ENCODE measurements at places on chromosomes 3 and 15.

DNA sequence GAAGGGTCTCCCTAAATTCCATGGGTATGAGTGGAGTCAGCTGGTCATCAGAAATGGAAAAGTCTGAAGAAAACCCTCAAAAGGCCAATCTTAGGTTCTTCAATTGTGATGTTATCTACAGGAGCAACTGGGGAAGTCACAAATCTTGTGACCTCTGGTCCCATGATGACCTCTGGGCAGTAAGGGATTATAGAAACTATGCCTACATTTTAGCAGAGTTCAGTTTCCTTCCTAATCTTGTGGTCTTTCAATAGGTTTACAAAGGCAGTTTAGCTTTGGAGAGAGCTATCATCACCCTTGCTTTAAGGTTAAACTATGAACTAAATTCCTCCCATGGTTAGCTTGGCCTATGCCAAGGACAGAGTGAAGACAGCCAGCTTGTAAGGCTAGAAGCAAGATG, 225.1 kb downstream of the DPH6 start:
- DNase-seq = no peak

GRCh38 chr15:85941186-85941855, 138.3 kb upstream of the AGBL1 start:
- peak; percentile 53 for DNase-seq

DNA sequence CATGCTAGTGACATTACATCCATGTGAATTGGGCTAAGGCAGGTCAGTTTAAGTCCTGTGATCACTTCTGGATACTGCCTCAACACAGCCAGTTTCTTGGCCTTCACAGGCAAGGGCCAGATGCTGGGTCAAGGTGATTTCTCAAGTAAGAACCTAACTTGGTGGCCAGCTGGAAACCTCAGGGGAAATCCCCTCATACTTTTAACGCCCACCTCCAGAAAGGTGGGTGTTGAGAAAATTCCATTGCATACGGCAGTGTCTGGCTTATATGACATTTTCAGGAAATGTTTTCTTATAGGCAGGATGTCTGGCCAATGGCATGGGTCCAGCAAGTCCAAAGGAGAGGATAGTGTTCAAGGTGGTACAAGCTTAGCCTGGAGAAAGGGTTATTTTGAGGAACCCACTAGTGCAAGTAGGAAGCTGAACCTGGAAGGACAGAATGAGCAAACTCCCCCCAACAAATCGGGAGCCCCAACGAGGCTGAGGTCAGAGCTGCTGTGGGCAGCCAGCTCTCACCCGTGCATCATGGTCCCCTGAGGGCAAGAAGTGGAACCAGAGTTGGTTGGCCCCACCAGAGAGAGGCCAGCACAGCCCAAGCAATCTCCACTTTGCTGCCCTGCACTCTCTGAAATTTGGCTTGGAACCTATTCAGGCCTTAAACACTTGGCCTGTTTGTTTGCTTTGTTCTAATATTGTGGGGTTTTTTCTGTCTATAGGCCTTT, 135.4 kb downstream of the PDE8A start:
- no peak for DNase-seq

DNA sequence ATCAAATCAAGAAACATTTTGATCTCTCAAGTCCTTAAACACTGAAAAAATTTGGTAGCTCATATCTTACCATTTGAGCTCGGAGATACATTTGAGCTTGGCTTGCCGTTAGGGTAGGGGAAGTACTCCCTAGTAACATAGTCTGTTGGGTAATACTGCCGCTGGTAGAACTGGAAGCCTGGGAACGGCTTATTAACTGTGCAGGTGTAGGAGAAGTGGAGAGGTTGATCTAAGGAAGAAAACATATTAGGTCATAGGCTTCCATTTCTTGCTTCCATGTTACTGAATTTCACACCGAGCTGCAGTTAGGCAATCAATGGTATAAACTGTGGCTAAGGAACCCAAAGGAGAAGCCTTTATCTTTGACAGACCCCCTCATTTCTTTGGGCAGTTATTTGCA, 32.5 kb downstream of the PHC3 start:
- DNase-seq = no peak

DNA sequence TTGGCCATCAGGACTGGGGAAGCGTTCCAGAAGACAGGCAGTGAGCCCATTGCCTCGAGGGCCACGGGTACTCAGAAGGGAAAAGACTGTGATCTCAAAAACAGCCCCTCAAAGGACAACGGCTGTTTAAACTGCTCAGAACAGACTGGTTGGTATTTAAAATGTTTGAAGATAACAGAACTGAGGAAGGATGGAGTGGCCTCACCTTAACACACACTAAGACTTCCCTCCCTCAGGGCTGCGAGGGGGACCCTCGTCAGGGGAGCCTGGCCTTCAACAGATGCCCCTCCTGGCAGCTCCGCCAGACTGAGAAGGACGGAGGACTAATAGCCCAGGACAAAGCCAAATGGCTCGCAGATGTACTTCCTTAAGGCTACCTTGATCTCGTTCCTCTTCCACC, 2.6 kb downstream of the STIMATE start:
- DNase-seq = no peak

GRCh38 chr3:197750858-197751737, 1.4 kb downstream of the FYTTD1 start:
- DNase-seq = no peak

DNA sequence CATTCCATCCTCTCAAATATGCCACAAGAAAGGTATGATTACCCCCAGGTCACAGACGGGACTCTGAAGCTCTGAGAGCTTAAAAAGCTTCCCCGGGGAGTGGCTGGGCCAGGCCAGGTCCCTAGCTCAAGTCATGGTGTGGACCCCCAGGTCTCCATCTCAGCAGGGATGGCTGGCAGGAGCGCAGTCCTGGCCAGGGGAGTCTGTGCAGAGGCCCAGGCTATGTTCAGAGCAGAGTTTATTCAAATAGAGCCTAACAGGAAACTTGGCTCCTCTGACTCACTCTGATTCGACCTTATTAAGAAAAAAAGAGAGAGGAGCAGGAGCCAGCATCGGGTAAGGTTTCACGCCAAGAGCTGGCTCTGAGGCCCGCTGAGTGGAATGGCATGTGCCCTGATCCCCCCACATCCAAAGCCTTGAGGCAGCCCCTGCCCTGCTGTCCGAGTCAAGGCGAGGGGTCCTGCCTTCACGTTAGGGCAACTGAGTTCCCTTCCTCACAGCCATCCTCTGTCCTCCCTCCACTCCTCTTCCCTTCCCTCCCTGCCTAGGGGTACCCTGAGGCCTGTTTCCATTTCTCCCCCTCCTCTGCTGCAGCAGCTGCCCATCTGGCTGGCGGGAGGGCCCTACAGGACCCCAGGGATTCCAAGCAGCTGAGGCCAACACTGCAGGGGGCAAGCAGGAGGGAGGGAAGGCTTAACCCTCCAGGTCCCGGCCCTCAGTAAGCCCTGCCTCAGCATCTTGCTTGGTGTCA, 1.9 kb upstream of the LOXL1 start:
- DNase-seq = no peak
